ENCODE measurements at places on chromosomes 5 and 9.

GRCh38 chr5:83787631-83788030 is 67.0 kb upstream of the HAPLN1 start:
- DNase-seq = no peak

GRCh38 chr5:62340392-62340791 is 34.4 kb downstream of the KIF2A start:
- no peak for DNase-seq

DNA sequence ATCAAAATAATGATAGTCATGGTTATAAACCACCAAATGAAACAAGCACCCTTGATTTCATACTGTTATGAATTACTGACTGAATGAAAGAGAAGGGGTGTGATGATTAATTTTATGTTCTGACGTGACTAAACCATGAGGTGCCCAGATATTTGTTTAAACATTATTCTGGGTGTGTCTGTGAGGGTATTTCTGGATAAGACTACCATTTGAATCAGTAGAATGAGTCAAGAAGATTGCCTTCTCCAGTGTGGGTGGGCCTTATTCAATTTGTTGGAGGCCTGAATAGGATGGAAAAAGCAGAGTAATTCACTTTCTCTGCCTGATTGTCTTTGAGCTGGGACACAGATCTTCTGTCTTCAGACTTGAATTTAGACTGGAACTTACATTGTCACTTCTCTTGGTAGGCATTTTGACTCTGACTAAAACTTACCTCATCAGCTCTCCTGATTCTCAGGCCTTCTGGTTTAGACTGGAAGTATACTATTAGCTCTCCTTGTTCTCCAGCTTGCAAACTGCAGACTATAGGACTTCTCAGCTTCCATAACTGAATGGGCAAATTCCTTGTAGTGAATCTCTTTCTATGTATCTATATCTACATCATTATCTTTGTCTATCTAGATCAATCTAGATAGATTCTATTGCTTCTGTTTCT is 321.9 kb upstream of the TARS1 start:
- no peak for DNase-seq

GRCh38 chr5:7882926-7883325 is 14.0 kb downstream of the MTRR start:
- DNase-seq = no peak

DNA sequence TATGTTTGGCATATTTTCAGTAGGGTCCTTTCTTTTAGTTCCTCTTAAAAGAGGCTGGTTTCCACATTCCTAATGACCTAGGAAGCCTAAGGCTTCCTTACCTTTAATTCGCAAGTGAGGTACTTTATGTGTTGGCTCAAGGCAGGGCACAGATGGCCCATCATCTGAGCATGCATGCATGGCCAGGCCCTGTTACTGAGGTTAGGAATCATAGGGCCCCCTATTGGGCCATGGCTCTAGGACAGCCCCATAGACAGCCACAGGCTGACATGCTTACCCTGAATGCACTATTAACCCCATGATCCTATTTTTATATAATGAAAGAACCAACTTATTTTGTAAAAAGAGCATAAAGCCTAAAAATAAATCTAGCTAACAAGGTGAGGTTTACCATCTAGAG is 271.4 kb downstream of the ELAVL2 start:
- DNase-seq = no peak

DNA sequence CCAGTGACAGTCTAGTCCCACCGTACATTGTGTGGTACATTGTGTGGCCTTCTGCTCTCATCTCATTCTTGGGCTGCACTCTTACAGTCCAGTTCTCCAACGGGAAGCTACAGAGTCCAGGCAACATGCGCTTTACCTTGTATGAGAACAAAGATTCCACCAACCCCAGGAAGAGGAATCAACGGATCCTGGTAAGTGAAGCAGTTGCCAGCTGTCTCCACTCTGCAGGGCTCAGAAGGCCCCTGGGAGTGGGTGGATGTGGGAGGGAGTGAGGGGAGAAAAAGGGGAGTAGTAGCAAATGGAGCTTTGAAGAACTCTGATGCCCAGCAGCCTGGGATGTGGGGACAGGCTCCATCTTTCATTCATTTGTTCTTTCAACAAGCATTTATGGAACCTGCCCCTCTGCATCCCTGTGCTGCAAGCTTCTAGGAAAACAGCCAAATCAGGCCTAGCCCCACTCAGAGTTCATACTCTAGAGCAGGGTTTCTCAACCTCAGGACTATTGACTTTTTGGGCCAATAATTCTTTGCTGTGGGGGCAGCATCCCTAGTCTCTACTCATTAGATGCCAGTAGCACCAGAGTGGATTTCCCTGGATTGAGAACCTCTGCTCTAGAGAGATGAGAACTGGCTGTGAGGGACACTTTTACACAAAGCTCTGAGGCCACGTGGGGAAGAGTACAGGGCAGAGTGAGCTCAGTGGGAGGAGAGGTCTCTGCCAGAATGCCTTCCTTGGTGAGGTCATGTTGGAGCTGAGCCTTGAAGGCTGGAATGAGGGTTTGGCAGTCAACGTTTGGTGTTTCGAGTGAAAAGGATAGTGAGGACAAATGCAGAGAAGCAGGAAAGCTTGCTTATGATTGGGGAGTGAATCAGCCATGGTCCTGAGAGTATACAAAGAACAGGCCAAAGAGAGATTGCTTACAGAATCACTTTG is 1.1 kb downstream of the POLR1E start:
- DNase-seq = no peak

- DNase-seq = no peak
These were observed 232.8 kb downstream of the TLE1 start for GRCh38 chr9:81456431-81457006.

DNA sequence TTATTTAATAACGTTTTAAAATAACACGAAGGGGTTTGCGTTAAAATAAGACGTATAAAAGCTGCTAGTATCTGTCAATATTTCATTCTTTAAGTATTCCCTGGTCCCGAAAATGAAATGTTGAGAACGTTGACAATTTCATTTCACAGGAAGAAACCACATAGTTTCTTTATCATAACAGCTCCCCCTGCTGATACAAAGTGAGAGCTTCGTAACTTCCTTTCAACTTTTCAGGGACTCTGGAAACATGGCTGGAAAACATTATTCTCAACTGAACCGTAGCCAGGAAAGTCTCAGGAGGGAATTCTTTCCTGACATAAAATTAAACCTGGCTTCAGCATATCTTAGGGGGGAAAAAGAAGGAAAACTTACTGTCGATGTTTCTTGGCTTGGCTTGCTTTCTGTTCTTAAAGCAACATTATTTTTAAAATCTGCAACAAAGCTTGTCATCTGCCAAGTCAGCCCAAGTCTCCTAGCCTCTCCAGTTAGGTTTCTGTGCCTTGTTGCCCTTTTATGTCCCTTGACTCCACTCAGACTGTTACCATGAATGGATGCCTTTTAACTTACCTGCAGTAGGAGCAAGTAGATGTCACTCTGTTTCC is 122.9 kb upstream of the DAB2 start:
- no peak for DNase-seq

GRCh38 chr9:93812410-93812668 is 142.8 kb downstream of the BARX1 start:
- DNase-seq = no peak

All from stimulated activated CD4-positive, alpha-beta T cell treated with anti-CD3 and anti-CD28 coated beads, Interleukin-12 subunit alpha, Interleukin-12 subunit beta, amount 100 ng/mL, for 48 hours (primary cell).